Right hindlimb (tissue), 1 donor: ENCODE measurements at places on chromosomes 11 and 22.

- DNase-seq = no peak
Measured at GRCh38 chr22:48331691-48332220, 1495.9 kb downstream of the BRD1 start.

DNA sequence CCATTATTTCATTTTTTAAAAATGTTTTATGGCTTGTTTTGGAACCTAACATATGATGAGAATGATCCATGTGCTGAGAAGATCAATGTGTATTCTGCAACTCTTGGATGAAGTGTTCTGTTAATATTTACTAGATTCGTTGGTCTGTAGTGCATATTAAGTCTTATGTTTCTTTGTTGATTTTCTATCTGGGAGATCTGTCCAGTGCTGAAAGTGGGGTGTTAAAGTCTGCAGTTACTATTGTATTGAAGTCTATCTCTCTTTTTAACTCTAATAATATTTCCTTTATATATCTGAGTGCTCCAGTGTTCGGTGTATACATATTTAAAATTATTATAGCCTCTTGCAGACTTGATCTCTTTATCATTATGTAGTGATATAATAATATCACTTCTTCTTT, 11.9 kb downstream of the PATE3 start:
- no peak for DNase-seq

GRCh38 chr11:87892291-87892690, 283.0 kb downstream of the RAB38 start:
- no peak for DNase-seq

DNA sequence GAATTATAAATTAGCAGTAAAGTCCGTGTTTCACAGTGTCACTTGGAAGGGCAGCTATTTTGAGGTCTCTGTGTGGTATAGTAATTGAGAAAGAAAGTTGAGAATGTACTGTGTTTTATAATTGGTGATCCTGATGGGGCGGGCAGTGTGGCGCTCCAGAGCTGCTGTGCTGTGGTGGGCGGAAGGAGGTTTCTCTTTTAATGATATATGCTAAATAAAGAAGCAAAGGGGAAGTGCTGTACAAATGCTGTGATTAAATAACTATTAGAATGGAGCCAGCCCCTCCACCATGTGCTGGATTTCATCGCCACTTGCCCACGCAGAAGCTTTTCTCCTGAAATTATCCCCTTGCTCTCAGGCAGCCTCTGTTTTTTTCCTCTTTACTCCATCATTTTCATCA, 24.6 kb downstream of the ATXN10 start:
- DNase-seq = no peak

GRCh38 chr11:28760676-28761390, 652.6 kb downstream of the METTL15 start:
- no peak for DNase-seq

GRCh38 chr22:37912171-37912570, 6.1 kb downstream of the MICALL1 start:
- no peak for DNase-seq

GRCh38 chr11:116613206-116613875, 159.4 kb downstream of the BUD13 start:
- DNase-seq = no peak
